Stimulated activated CD8-positive, alpha-beta memory T cell treated with anti-CD3 and anti-CD28 coated beads, Interleukin-4, amount 100 ng/mL, for 4 hours (primary cell): ENCODE measurements at places on chromosomes 5 and 9.

DNA sequence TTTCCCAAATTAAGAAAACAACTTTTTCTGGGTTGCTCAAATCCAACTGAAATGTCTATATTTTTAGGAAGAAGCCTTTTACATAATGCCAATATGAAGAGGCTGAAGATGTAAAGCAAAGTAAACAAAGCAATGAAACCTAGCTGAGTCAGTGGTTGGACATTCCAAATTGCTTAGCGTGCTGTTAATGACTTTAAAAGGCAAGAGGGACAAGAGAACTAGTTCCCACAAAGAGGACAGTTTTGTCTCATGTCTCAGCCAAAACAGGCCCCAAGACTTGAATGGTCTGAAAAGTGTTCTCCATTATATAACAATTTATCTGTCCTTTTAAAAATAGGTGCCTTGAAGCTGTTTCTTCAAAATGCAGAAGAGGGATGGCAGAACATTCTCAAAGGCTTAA, 407.0 kb downstream of the ENC1 start:
- no peak for DNase-seq

DNA sequence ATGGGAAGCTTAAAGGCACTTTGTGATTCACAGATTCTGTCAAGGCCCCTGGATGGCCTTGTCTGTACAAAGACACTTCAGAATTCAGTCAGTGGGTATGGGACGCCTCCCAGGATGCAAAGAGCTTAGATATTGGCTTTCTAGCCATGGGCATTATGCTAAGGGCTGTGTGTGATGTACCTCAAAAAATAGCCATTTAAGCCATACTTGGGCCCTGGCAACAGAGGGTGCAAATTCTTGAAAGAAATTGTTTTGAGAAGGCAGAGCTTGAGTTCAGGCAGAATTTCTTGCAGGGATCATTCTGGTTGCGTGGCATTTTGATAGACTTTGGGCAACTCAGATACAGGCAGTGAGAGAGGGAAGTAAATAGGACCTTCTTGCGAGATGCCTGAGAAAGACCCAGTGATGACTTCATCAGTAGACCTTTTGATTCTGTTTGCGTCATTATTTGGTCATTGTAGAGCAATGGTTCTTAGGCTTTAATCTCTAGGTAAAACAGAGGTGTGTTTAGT, 3.9 kb downstream of the CYFIP2 start:
- DNase-seq: no peak

GRCh38 chr9:32319312-32319929, 65.0 kb upstream of the ACO1 start:
- DNase-seq: no peak

GRCh38 chr9:117074784-117075520, 339.9 kb downstream of the ASTN2 start:
- no peak for DNase-seq

- no peak for DNase-seq
Measured at GRCh38 chr5:136420168-136420898, 55.0 kb upstream of the TRPC7 start.

GRCh38 chr9:107484117-107484723, 5.3 kb downstream of the KLF4 start:
- no peak for DNase-seq
